ENCODE measurements at places on chromosomes 7 and 10.

- peak; percentile 66 for DNase-seq
Observed at GRCh38 chr10:98242823-98243222, 25.2 kb downstream of the LOXL4 start.

DNA sequence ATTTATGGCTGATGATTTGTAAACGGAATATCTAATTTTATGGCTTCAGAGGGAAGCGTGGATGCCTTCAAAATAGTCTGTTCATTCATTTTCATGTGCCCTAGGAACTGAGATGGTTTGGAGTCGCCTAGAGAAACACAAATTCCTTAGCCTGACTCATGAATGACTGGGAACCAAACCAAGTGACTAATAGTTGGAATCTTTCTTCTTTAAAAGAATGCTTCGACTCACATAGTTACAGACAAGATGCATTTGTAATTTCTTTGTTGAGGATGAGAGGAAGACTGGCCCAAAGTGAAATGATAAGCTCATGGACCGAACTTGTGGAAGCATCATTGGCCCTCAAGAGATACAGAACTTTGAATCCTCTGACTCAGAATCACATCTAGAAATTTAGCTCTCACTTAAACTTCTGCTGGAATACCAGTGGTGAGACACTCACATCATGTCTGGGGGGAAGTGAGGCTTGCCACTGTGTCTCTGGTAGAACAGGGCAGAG, 1107.2 kb downstream of the NRG3 start:
- DNase-seq: no peak

DNA sequence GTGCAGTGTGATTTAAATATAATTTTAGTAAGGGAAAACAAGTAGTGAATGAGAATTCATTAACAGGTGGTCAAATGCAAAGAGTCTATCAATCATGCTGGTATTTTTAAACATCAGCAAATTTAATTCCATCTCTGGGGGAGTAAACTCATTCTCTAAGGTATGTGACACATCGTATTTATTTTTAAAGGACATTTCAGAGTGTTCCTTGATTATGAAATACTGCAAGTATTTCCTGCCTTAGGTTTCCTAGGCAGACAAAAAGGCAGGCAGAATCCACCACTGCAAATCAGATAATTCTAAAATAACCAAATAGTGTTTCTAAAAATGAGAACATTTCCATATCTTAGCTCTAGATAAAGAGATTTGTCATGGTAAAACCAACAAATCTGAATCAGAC, 193.8 kb downstream of the LRRTM3 start:
- DNase-seq: no peak

- DNase-seq: no peak
Observed at GRCh38 chr10:130869179-130869841, 442.2 kb downstream of the TCERG1L start.

- no peak for DNase-seq
Observed at GRCh38 chr7:157612664-157613561, 276.1 kb downstream of the DNAJB6 start.

Data from cerebellar cortex (tissue), 1 donor.